ENCODE measurements at places on chromosomes 1 and 21. TPM values are rescaled to one million over a fixed set of nuclear protein-coding genes. Genes with fewer than 3 reads are reported as not detected.

The DHRS3 gene
- 19.5 TPM for total RNA-seq

The CHIA gene
- not detected for total RNA-seq

The ILF2 gene
- total RNA-seq, result 200 TPM

The SAMSN1 gene
- 0.11 TPM for total RNA-seq
